ENCODE measurements at places on chromosomes 11 and 22.

GRCh38 chr11:75625021-75625420, 43.8 kb downstream of the MAP6 start:
- DNase-seq = no peak

- DNase-seq = no peak
These were observed 43.3 kb downstream of the CCDC83 start for GRCh38 chr11:85898456-85898855.

- DNase-seq = no peak
These were observed 39.1 kb upstream of the SHISAL1 start for GRCh38 chr22:44351685-44352377.

DNA sequence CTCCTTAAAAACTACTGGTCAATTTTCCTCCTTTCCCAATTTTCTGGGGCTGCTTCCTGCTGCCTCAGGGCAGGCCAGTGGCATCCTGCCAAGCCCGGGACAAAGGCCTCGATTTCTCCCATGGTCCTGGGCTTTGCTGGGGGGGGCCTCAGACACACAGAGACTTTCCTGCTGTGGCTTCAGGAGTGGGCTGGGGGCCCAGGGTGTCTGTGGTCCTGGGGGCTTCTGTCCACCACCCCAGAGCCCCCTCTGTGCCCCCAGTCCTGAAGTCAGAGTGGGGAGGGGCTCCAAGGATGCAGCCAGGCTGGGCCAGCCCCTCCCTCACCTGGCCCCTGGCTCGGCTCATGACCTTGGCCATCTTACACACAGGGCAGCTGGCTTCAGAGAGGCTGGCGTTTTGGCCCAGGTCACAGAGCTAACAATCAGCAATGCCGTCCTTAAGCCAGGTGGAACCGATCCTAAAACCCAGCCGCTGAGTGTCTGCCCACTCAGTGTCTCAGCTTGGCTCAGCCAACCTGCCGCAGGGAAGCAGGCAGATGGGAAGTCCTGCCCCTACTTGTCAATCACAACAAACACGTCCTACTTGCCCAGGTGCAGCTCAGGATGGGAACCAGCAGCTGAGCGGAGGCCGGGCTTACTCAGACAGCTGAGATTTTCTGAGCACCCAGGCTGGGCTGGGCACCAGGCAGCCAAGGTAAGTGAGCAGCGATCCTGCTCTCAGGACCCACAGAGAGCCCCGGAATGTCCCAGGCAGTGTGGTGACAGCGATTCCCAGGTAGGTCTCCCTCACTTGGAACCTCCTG, 34.6 kb downstream of the OSBPL5 start:
- DNase-seq = no peak

- no peak for DNase-seq
These were observed 424.6 kb downstream of the BUD13 start for GRCh38 chr11:116348226-116348625.

DNA sequence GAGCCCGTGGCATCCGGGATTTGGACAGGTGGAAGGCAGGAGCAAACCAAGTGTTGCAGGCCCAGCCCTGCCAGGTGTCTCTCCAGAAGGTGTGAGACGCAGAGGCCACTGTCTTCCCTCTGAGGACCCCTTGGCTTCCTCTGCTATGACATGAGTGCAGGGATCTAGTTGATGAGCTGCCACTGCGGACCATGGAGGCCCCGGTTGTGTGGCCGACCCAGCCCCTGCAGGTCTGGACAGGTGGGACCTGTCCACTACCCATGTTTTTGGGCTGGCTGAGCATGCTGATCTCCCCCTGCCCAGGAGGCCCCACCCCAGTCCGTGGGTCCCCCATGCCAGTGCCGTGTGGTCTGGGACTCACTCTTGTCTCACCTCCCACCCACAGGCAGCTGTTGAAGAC, 22.9 kb downstream of the PRR5 start:
- DNase-seq = no peak

- DNase-seq = no peak
These were observed 53.8 kb upstream of the BIRC3 start for GRCh38 chr11:102263379-102264003.

Data from stimulated activated CD8-positive, alpha-beta memory T cell treated with anti-CD3 and anti-CD28 coated beads, Interleukin-7, amount 100 ng/mL, for 24 hours (primary cell).